ENCODE measurements at places on chromosomes 11 and 22.

DNA sequence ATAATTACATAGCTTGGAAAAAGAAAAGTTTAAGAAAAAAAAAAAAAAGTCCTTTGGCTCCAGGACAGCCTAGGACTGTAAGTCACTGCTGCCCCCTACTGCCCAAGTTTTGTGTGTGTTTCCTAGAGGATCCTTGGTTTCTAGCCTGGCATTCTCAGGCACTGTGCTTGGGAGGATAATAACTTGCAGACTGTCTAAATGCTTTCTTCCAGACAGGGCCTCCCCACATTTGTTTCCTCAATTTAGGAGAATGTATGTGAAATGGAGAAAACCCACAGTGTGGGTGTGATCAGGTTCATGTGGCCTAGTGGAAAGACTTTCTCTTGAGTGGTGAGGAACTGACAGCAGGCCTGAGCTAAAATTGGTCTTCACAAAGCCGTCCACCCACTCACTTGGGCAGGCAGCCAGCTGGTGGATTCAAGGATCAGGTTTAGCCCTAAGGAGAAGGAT is 191.0 kb downstream of the NAV2 start:
- H3K27me3 ChIP-seq: peaks cover 3% of the 10 kb centered on the region
- no peak overlapping the region for H3K4me3 ChIP-seq
- no peak for DNase-seq
- H3K4me1 ChIP-seq: no peaks in the 10 kb centered on the region
- H3K27ac ChIP-seq: no peak overlapping the region

DNA sequence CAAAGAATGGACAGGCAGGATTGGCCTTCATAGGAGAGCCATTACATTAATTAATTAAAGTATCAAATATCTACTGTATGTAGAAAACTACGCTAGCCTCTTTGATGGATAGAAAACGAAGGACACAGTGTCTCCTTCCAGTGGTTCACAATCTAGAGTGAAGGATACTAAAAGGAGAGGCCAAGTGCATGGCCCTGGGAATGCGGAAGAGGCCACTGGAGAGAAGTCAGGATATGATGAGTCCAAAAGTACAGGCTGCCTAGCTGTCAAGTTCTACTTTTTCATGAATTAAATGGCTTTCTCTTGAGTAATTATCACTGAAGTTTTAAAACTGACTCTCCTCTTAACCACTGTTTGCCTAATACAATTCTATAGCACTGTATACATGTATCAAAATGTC is 41.9 kb downstream of the ATG16L2 start:
- peaks cover 4% of the 10 kb centered on the region for H3K36me3 ChIP-seq
- no peak overlapping the region for H3K4me3 ChIP-seq
- H3K27ac ChIP-seq: no peak overlapping the region
- H3K4me1 ChIP-seq: peaks cover 2% of the 10 kb centered on the region
- DNase-seq: no peak
- no peaks in the 10 kb centered on the region for H3K27me3 ChIP-seq

DNA sequence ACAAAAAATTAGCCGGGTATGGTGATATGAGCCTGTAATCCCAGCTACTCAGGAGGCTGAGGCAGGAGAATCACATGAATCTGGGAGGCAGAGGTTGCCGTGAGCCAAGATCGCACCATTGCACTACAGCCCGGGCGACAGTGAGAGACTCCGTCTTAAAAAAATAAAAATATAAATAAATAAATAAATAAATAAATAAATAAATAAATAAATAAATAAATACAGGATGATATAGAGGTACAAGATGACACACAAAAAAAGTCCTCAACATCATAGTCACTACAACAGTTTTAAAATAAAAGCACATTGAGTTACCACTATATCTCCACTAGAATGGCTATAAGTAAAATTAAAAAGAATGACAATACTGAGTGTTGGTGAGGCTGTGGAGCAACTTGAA is 97.8 kb downstream of the ALX4 start:
- no peak overlapping the region for H3K27ac ChIP-seq
- peaks cover 39% of the 10 kb centered on the region for H3K36me3 ChIP-seq
- no peak for DNase-seq
- no peak overlapping the region for H3K4me3 ChIP-seq

DNA sequence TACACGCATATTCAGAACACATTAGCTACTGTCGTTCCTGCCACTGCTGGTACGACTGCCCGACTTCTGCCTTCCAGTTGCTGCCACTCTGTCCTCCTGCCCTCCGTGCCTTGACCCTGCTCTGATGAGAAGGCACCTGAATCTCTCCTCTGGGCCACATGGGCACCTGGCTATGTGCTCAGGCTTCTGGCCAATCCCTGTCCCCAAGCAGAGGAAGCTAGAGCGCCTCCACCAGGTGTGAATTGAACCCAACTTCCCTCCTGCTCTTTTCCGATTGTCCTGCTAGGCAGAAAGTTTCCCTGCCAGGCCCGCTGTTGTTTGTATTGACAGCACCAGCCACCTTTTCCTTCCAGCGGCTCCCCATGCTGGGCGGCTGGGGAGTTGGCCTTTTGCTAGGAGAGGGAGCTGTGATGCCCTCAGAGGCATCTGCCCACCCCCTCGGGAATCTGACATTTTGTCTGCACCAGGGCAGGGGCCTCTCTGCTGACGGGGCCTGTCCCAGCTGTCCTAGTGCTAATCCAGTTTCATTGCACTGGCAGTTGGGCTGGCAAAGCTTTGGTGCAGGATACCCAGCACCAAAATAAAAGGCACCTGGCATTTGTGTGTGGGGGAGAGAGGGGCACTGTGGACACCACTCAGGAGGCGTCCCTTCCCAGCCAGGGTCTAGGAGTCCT is 118.0 kb downstream of the GRIK4 start:
- H3K4me3 ChIP-seq: no peak overlapping the region
- no peak overlapping the region for H3K27ac ChIP-seq
- H3K4me1 ChIP-seq: no peaks in the 10 kb centered on the region
- H3K36me3 ChIP-seq: no peaks in the 10 kb centered on the region
- DNase-seq: no peak
- no peaks in the 10 kb centered on the region for H3K27me3 ChIP-seq

DNA sequence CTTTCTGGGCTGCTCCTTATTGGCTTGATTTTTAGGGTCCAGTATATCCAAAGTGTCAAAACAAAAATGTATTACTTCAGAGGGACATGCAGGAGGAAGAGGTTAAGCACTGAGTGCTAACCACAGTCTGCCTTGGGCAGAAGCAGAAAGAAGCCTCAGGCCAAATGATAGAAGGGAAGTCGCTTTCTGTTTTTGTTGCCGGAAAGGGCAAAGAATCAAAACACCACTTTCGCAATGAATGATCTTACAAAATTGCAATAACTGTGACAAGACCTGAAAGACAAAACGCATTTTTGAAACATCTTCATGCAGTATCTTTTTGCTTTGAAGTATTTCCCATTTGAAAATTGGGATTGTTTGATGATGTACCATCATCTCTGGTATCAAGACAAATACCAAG is 70.1 kb upstream of the PICALM start:
- H3K36me3 ChIP-seq: peaks cover 6% of the 10 kb centered on the region
- peaks cover 63% of the 10 kb centered on the region for H3K4me1 ChIP-seq
- DNase-seq: peak; percentile 33
- H3K4me3 ChIP-seq: peak overlapping the region; percentile 35
- no peaks in the 10 kb centered on the region for H3K27me3 ChIP-seq

DNA sequence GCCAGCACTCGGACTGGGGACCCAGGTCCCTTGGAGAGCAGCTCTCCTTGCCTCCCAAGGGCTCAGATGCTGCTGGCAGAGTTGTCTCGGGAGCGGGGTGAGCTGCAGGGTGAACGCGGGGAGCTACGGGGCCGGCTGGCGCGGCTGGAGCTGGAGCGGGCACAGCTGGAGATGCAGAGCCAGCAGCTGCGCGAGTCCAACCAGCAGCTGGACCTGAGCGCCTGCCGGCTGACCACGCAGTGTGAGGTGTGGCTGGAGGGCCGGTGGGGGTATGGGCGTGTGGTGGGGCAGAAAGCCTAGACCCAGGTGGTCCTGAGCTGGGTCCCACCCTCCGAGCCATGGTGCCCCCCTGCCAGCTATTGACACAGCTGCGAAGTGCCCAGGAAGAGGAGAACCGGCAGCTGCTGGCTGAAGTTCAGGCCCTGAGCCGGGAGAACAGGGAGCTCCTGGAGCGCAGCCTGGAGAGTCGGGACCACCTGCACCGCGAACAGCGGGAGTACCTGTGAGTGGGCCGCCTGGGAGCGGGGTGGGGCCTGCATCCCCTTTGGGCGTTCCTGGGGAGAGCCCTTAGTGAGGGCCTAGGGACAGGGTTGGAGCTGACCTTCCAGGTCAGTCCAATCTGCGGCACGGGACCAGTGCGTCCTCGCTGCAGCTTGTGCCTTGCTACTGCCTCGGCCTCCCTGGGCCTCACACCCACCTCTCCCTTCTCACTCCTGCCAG is 5.8 kb upstream of the RPS6KA4 start:
- no peak overlapping the region for H3K4me3 ChIP-seq
- no peak overlapping the region for H3K27ac ChIP-seq
- H3K36me3 ChIP-seq: peaks cover 21% of the 10 kb centered on the region
- H3K4me1 ChIP-seq: peaks cover 10% of the 10 kb centered on the region
- H3K27me3 ChIP-seq: no peaks in the 10 kb centered on the region
- no peak for DNase-seq

- H3K27ac ChIP-seq: no peak overlapping the region
- no peak overlapping the region for H3K4me3 ChIP-seq
- no peaks in the 10 kb centered on the region for H3K4me1 ChIP-seq
Observed at GRCh38 chr11:30381879-30382278, 59.0 kb downstream of the ARL14EP start.

DNA sequence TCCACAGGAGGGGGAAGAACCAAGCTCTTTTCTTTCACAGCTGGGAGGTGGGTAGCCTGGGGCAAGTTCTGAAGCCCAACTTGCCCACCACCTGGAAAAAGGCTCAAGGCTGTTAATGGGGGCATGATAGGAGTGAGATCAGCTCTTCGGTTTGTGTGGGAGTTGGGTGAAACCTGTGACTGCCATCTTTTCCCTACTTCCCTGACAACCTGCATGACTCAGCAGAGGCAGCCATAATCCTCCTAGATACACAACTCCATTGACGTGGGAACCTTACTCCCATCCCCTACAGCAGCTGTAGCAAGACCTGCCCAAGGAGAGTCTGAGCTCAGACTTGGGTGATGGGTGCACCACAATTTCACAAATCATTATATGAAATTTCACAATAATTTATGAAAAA is 13.3 kb upstream of the OOSP4B start:
- no peak overlapping the region for H3K4me3 ChIP-seq
- peaks cover under 1% of the 10 kb centered on the region for H3K4me1 ChIP-seq
- peaks cover 3% of the 10 kb centered on the region for H3K27me3 ChIP-seq
- DNase-seq: no peak

GRCh38 chr11:98561877-98562395 is 458.8 kb upstream of the CNTN5 start:
- no peak overlapping the region for H3K27ac ChIP-seq
- no peaks in the 10 kb centered on the region for H3K4me1 ChIP-seq
- no peak overlapping the region for H3K4me3 ChIP-seq
- H3K27me3 ChIP-seq: no peaks in the 10 kb centered on the region
- no peak for DNase-seq

DNA sequence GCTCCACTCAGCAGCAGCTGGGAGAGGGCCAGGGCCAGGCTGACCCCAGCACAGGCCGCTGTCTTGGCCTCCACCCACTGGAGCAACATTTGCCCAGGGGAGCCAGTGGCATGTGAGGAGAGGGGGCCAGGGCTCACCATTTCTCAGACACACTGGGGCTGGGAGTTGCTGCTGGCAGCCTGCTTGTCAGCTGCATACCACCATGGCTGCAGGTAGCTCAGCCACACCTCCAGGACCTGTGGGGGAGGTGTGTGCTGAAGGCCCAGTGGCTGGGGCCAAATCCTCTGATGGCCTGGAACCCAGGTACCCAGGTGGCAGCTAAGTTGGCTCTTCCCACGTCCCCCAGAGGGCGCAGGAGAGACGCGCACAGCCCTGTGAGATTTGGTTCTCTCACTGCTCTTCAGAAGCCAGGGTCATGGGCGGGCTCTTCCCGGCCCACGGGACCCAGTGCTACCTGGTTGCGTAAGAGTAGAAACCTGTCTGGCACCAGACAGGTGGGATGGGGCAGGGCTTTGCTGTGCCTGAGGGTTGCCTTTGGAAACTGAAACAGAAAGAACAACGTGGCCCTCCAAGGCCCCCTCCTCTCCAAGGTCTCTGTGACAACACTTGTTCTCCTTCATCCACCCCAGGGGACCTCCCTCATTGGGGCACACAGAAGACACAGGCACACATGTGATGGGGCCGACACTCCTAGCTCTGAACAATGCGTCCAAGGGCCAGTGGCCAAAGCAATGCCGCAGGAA is 98.8 kb downstream of the MED15 start:
- H3K36me3 ChIP-seq: no peaks in the 10 kb centered on the region
- H3K27ac ChIP-seq: no peak overlapping the region

- peaks cover 60% of the 10 kb centered on the region for H3K36me3 ChIP-seq
- H3K4me1 ChIP-seq: no peaks in the 10 kb centered on the region
- DNase-seq: no peak
- H3K27me3 ChIP-seq: no peaks in the 10 kb centered on the region
- no peak overlapping the region for H3K4me3 ChIP-seq
Observed at GRCh38 chr22:42587588-42588175, 27.0 kb downstream of the POLDIP3 start.

GRCh38 chr11:120666121-120666639 is 154.6 kb downstream of the GRIK4 start:
- no peaks in the 10 kb centered on the region for H3K36me3 ChIP-seq
- H3K27ac ChIP-seq: no peak overlapping the region
- peaks cover 3% of the 10 kb centered on the region for H3K27me3 ChIP-seq
- no peaks in the 10 kb centered on the region for H3K4me1 ChIP-seq

DNA sequence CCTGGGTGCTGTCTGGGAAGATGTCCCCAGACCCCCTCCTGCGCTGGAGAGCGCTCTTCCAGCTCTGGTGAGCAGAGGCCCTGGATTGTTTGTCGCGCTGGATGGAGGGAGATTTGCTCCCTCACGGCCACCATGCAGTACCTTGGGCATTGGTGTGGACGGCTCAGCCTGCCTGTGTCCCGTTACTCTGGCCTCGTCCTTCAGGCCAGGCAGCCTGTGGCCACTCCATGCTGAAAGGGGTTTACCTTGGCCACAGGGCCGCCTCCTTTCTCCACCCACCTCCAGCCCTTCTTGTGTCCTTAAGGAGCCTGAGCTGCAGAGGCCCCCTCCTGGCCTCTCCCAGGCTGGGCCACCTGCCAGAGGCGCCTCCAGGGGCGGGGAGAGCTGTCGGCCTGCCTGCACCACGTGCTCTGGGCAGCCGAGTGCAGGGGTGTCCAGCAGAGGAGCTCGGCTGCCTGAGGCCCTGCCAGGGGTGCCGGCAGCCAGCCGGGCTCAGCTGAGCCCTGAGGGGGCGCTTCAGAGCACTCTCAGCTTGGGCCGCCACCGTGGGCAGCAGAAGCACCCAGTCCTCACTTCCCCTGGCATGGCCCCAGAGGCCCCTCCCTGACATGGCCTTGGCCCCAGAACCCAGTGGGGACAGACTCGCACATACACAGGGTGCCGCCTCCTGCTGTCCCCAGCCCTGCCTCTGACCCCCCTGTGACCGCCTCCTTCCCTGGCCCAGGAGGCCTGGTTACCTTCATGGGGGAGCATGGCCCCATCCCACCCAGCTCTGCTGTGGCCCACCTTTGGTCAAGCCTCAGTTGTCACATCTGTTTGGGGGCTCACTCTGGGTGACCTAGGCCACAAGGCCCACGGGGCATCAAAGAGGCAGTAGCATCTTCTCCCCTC is 3.4 kb downstream of the CCND1 start:
- no peak overlapping the region for H3K27ac ChIP-seq
- H3K4me1 ChIP-seq: peaks cover 3% of the 10 kb centered on the region
- no peak for DNase-seq
- H3K36me3 ChIP-seq: no peaks in the 10 kb centered on the region
- H3K27me3 ChIP-seq: peaks cover 22% of the 10 kb centered on the region
- peak overlapping the region; percentile 49 for H3K4me3 ChIP-seq

GRCh38 chr11:6022956-6023355 is 7.6 kb downstream of the OR56A1 start:
- H3K36me3 ChIP-seq: no peaks in the 10 kb centered on the region
- no peak overlapping the region for H3K4me3 ChIP-seq
- DNase-seq: no peak
- H3K27me3 ChIP-seq: peaks cover 30% of the 10 kb centered on the region
- no peaks in the 10 kb centered on the region for H3K4me1 ChIP-seq
- no peak overlapping the region for H3K27ac ChIP-seq

Measured in activated T-helper 2 cell treated with anti-CD3 and anti-CD28 coated beads, Interferon-gamma antibody, Interleukin-2, Interleukin-4, amounts not matched to agents 10 μg/mL and 5 μg/mL and 100 μg/mL, durations not matched to agents 14 hours and 24 hours and 36 hours (primary cell).